ENCODE measurements at places on chromosomes 3 and 15. TPM values are rescaled to one million over a fixed set of nuclear protein-coding genes. Genes with fewer than 3 reads are reported as not detected.

Gene ADGRG7
- total RNA-seq: not detected

Gene IL5RA
- total RNA-seq: not detected

Gene LMAN1L
- total RNA-seq: not detected

Gene SLC22A14
- total RNA-seq: not detected

Gene NMNAT3
- total RNA-seq: not detected

Gene GATM
- 0.23 TPM for total RNA-seq

Gene WNT5A
- total RNA-seq: 345 TPM

Gene CCDC54
- not detected for total RNA-seq

Gene SEMA3F
- 23.6 TPM for total RNA-seq

Gene DNAH12
- 0.05 TPM for total RNA-seq

Gene C2CD4A
- total RNA-seq: not detected

Gene CALML4
- total RNA-seq: 0.71 TPM

Gene FES
- total RNA-seq: 1.1 TPM

Gene PFKFB4
- total RNA-seq: 10.7 TPM

Gene SLC24A5
- total RNA-seq: not detected

Gene CLK3
- total RNA-seq: 55.2 TPM

DNA sequence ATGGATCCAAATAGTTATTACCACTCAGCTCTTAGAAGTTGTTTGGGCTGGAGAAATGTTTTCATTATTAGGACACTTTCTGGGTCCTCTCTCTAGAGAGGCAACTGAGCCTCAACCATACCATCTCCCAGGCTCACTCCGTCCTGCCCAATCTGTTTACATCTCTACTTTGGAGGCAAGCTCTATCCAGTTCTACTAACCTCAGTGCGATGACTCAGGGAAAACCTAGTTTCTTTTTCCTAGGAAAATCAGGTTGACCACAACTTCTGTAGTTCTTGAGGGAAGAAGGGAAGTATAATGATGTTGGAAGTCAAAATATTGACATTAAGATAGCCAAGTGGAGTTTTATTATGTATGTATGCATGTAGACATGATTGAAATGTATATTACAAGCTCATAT, 40.4 kb downstream of the LPP start:
- DNase-seq: peak; percentile 28

DNA sequence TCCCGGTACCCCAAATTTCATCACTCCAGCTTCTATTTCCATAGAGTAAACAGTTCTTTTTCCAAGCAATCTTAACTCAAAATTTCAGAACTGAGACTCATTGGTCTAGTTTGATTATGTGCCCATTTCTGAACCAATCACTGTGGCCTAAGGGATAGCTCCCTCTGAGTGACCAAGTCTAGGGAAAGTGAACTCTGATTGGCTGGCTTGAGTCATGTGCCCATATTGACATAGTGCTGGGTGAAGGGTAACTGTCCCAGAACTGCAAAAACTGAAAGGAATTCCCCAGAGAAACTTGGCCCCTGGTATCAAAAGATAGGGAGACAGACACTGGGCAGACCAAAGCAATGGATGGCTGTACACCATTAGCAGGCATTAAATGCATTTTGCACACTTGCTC, 171.2 kb upstream of the WNT5A start:
- no peak for DNase-seq

GRCh38 chr15:68230157-68231100, 901 bp upstream of the CLN6 start:
- peak; percentile 20 for DNase-seq

DNA sequence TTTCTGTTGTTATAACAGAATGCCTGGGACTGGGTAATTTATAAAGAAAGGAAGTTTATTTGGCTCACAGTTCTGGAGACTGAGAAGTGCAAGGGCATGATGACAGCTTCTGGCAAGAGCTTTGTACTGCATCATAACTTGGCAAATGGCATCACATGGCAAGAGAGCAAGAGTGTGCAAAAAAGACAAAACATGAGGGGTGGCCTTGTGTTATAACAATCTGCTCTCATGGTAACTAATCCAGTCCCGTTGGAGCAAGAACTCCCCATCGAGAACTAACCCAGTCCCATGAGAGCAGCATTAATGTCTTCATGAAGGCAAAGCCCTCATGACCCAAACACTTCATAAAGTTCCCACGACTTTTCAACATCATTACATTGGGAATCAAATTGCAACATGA, 23.2 kb downstream of the SCN11A start:
- DNase-seq: no peak

GRCh38 chr3:125386811-125387210, 11.7 kb upstream of the ZNF148 start:
- DNase-seq: peak; percentile 67

- no peak for DNase-seq
Observed at GRCh38 chr3:52234516-52235447, 4.2 kb downstream of the TWF2 start.

- peak; percentile 76 for DNase-seq
Observed at GRCh38 chr3:110414855-110415254, 656.8 kb upstream of the NECTIN3 start.

GRCh38 chr15:45919806-45920205, 285.0 kb downstream of the SQOR start:
- peak; percentile 81 for DNase-seq

- DNase-seq: no peak
Observed at GRCh38 chr3:42846685-42847522, 28.8 kb downstream of the CYP8B1 start.

- DNase-seq: peak; percentile 62
Observed at GRCh38 chr15:64574301-64575017, 114.1 kb downstream of the ZNF609 start.

DNA sequence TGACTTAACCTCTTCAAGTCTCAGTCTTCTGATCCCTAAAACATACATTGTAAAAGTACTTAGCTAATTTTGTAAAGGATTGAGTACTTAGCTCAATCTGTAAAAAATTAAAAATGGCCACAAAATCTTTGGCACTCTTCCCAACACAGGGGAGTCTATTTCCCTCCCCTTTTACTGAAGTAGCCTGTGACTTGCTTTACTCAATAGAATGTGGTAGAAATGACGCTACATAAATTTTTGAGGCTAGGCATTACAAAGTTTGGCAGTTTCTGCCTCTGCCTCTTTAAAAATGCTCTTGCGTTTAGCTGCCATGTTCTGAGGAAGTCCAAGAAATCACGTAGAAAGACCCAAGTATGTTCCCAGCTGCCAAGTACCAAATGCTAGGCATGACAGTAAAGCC, 80.2 kb downstream of the CBLB start:
- no peak for DNase-seq

DNA sequence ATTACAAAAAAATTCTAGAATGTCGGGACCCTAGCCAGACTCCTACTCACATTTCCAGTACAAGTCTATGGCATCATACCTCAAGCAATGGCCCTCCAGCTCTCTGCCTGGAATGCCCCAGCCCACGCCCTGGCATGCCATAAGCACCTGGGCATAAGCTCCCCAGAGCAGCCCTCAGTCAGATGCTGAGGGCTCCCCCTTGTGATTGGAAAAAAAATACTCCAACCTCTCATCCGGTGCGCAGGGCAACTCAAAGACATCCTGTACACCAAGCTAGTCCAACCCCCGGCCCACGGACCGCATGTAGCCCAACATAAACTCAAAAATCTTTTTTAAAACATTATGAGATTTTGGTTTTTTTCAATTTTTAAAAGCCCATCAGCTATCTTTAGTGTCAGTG, 115.4 kb downstream of the NEK10 start:
- peak; percentile 23 for DNase-seq

DNA sequence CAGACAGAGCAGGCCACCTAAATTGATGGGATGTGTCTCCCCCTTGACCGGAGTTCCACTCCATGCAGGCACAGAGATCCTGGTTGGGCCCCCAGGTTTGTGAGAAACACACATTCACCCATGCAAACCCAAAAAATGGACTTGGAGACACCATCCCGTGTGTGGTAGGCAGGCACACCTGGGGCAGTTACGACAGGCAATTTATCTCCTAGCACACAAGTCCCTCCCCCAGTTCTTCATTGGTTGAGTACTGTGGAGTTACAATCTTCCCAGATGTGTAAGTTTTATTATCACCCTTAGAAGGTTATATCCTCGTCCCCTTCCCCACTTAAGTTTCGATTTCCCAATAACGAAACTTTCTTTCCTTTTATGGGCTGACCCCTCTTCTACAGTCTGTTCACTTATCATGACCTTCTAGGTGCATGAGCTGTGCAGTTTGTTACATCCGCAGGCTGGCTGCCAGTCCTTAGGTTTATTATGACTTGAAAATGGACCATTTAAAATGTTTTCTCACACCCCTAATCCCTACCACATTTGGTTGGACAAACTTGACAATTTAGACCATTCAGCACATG, 27.3 kb downstream of the ARL8B start:
- no peak for DNase-seq

DNA sequence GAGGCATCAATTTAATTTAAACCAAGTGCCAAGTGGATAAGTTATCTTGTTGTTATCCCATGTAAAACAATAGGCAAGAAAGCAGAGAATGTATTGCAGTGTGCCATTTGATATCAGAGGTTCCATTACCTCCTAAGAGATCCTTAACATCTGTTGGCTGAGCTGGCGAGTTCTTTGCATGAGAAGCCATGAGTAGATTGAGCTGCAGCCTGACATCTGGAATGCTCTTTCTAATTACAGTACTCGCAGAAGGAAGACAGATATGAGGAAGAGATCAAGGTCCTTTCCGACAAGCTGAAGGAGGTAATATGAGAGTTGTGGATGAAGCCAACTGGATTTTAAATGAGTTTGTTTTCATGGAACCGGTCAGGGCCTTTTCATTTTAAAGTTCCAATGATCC, 19.4 kb downstream of the TPM1 start:
- DNase-seq: no peak

DNA sequence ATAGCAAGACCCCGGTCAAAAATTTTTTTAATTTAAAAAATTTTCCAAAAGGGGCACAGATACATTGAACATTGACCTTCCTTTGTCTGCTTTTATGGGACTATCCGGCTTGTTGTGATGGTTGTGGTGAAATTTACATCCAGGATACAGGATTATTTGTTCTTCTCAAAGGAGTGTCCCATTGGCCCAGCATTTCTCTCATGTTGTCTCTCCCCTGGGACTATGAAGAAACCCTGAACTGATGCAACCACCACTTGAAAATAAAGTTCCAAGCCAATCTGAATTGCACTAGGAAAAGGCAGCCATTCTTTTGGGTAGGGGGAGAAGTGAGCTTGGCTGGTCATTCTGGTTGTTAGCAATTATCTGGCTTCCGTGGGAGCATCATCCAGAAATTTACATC, 58.4 kb downstream of the PPARG start:
- no peak for DNase-seq

DNA sequence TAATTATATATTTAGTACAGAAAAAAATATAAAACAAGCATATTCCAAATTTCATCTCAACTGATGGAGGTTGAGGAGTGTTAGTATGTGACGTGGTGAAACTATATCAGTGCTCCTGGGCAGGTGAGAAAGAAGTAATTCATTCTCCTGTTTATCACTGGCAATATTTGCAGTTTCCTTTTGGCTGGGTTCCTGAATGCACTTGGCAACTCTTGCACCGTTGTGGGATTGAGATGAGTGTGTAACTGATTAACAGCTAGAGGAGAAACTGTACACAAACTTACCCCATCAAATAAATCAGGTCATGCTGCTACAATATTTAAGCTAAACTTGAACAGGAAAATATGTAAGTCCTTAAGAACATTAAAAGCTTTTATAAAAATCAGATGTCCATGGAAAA, 2.1 kb upstream of the ATP13A4 start:
- DNase-seq: no peak

DNA sequence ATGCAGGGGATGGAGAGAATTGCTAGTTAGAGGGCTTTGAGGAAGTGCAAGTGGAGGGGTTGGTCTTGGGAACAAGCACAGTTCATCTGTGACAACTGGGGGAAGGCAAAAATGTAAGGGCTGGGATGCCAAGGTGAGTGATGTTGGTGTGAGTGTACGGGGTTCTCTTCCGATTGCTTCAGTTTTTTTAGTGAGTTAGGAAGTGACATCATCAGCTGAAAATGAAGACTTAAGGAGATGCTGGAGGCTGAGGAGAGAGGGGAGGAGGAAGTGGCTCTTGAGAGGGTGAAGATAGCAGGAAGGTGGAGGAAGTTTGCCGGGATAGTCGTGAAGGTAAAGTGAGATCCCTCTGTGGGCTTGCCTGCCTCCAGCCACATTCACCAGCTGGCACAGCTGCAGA, 12.7 kb downstream of the TICRR start:
- peak; percentile 36 for DNase-seq

GRCh38 chr3:13853978-13854296, 25.9 kb downstream of the WNT7A start:
- no peak for DNase-seq

- no peak for DNase-seq
Observed at GRCh38 chr3:171700653-171701052, 109.6 kb downstream of the PLD1 start.

DNA sequence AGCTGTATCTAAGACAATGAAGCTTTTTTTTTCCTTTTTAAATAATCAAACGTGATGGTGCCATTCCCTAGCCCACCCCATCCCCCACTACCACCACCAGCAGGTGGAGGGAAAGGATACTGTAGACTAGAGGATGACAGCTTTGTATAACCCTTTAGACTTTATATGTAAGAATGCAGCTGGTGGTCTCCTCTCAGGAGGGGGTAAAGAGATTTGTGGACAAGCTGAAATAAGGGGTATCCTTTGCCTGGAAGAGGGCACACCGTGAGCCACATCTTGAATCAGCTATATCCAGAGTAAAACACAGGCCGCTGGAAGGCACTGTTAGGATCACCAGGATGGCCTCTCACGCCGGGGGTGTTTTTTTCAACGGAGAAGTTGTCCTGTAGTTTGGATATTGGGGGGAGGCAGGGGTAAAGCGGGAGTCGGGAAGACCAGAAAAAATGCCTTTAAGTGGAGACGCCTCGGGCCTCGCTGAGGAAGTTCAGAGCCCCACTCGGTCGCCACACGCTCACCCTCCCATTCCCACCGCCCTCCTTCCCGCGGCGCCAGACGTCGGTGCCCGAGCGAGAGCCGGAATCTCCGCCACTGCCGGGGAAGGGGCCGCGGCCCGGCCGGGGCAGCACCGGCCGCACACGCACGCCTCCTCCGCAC, 986 bp downstream of the KPNA4 start:
- no peak for DNase-seq

DNA sequence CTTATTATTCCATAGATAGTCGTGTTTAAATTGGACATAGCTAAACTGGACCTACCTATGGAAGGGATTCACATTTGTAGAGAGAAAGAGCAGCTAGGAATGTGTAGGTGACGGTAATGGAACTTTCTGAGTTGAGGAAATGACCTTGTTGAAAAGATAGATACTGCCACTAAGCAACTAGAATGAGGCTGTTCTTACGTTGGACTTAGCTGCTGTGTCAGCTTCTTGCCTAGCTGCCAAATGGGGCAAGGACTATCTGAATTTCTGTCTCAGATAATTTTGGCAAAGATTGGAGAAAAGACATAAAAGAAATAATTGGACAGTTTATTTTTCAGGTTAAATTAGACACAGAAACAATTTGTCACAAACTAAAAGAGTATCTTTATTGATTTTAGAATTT, 68.8 kb downstream of the MEF2A start:
- no peak for DNase-seq

Data from HFFc6 (cell line).